ENCODE measurements at places on chromosomes 3 and 15.

- DNase-seq = no peak
Measured at GRCh38 chr15:49855917-49856637, 235.2 kb downstream of the DTWD1 start.

- no peak for DNase-seq
Measured at GRCh38 chr3:56781762-56782161, 20.0 kb downstream of the ARHGEF3 start.

GRCh38 chr3:193049935-193050334 is 132.3 kb upstream of the MB21D2 start:
- DNase-seq = no peak

DNA sequence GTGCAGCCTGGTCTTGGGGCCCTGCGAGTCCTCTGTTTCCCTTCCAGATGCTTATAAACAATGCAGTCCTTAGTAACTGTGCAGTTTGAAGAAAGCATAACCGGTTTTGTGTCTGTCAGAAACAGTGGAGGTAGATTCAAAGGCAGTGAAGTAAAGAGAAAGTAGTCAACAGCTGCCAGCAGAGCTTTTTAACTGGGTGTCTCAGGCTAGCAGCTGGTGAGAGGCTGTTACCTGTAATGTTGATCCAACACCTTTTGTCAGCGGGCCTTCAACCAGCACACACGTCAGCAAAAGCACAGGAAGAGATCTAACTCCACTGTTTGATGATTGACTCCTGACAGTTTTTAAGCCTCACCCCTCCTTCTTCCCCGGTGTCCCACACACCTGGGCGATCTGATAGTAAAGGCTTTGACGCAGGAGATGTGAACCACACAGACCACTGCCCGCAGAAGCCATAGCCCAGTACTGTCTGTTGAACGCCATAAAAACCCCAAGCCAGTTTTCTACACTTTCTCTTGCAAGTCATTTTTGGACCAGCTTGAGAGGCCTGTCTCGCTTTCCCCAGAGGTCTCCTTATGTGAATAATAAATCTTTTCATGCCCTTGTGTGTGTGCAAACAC is 178.0 kb downstream of the FMN1 start:
- no peak for DNase-seq

DNA sequence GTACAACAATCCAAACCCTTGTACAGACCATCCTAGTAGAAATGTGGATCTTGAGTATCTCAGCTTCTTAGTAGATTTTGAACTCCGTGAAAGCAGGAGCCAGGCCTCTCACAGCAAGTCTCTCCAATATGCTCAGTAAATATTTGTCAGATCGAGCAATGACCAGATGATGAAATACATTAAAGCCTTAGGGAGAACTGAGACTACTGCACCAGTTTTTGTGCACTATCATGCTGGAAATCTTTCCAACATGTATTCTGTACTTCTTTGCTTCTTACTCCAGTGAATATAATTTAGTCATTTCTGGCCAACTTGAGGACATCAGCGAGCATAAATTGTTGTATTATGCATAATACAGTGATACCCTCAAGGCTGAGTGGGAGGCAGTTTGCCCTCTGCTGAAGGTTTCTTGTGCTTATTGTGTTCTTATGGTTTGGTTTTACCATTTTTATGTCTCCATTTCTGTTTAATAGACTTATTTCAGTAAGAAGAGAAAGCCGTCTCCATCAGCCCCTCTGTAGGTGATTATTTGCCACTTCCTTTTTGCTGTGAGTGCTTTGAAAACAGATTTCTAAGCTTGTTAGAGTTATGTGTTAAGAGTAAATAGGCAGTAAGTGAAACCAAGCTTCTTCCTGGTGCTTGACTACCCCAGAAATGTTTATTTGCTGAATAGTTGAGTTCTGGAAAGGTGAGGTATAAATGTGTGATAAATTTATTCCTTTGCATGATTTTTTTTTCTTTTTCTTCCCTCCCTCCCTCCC is 147.1 kb downstream of the PGPEP1L start:
- DNase-seq = no peak

DNA sequence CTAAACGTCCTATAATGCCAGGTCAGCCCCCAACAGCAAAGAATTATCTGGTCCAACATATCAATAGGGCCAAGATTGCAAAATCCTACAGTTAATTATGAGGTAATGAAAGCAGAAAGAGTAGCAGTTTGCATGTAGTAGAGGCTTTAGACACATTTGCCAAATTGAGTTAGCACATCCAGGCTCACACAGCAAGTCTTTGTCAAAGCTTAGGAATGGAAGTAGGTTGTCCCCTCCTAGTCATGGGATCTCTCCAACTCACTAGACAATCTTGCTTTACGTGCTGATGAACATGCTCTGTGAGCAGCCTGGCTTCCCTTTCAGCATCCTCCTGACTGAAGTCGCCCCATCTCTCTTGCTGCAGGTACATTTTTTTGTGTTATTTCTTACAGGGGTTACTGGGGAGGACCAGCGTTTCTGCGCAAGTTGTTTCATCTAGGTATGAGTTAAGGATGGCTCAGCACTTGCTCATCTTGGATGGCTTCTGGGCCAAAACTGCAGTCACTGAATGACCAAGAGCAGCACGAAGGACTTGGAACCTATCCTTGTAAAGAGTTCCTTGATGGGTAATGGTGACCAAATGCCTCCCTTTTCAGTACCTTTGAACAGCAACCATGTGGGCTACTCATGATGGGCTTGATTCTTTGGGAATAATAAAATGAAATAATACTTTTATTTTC is 55.9 kb downstream of the SQOR start:
- DNase-seq = no peak

DNA sequence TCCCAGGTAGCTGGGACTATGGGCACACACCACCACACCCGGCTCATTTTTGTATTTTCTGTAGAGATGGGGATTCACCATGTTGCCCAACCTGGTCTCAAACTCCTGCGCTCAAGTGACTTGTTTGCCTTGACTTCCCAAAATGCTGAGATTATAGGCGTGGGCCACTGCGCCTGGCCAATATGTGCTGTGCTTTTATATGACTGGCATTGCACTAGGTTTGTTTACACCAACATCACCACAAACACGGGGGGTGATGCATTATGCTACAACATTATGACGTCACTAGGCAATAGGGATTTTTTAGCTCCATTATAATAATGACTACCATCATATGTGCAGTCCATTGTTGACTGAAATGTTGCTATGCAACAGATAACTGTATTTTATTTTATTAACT is 6.9 kb downstream of the APH1B start:
- DNase-seq = no peak

DNA sequence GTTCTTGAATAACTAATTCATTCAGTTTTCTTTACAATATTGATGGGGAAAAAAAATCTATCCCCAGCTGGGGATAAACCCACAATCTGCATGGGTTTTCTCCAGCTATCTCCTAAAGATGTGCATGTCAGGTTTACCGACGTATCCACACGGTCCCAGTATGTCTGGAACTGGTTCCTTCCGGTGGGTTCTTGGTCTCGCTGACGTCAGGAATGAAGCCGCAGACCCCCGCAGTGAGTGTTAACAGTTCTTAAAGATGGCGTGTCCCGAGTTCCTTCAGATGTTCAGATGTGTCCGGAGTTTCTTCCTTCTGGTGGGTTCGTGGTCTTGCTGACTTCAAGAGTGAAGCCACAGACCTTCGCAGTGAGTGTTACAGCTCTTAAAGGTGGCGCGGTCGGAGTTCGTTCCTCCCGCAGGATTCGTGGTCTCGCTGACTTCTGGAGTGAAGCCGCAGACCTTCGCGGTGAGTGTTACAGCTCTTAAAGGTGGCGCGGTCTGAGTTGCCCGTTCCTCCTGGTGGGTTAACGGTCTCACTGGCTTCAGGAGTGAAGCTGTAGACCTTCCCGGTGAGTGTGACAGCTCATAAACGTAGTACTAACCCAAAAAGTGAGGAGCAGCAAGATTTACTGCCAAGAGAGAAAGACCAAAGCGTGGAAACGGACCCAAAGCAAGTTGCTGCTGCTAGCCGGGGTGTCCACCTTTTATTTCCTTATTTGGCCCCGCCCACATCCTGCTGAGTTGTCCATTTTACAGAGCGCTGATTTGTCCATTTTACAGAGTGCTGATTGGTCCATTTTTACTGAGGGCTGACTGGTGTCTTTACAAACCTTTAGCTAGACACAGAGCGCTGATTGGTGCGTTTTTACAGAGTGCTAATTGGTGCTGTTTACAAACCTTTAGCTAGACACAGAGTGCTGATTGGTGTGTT is 195.1 kb upstream of the NR2F2 start:
- no peak for DNase-seq

GRCh38 chr15:97196048-97197014 is 764.2 kb upstream of the ARRDC4 start:
- DNase-seq = no peak

- DNase-seq = no peak
Measured at GRCh38 chr3:113602836-113603235, 70.5 kb downstream of the SIDT1 start.

- DNase-seq = peak; percentile 1
Measured at GRCh38 chr3:188796122-188796631, 375.6 kb upstream of the TPRG1 start.

DNA sequence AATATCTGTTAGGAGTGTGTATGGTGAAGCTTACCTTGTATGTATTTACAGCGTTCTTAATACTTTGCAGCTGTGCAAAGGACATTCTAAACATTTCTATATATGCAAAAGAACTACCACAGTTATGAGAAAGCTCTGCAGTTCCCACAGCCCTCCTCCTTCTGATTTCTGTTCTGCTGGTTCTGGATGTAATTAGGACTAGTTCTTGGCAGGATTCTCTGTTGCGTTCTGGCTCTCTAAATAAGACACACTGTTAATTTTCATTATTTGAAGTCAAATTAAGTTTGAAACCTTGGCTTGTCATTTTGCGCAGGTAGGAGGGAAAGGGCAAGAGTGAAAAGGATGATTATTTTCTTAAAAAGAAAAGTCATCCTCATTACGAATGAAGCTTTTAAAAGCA is 76.4 kb downstream of the FNDC3B start:
- DNase-seq = no peak

DNA sequence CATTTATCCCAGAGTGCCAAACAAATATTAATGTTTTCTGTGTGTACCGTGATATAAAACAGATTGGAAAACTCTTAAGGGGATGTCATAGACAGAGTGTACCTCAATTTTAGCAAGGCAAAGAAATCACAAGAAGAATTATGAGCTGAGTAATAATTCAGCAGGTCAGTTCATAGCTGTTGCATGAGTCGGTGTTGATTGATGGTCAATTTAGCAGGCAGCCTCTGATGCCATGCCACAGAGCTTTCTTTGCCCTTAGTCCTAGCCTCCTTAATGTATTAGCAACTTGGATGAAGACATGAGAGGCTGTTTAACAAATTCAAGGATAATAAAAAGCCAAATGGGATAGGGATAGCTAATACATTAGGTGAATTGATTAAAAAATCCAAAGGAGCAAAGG is 6.8 kb downstream of the SLC35A5 start:
- no peak for DNase-seq

DNA sequence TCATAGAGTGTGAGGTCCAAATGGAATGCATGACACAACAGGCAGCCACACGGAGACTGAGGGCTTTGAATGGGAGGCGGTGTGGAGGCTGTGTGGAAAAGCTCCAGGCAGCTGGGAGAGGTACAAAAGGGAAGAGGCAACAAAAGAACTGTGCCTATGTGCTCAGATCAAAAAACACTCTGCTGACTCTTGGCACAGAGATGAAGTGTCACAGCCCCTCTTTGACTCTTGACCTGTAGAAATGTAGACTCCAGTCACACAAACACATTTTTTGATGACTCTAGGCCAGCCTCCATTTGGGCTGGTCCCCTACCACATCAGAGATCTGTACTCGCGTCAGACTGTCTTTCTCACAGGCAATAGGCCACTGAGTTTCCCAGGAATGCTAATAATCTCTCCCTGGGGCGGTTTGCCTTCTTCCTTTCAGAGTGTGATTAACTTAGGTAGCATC is 456.0 kb downstream of the TUSC7 start:
- no peak for DNase-seq

Data from GM18507 (cell line).